ENCODE measurements at places on chromosomes 5 and 9.

- no peak for DNase-seq
Measured at GRCh38 chr5:150540615-150541396, 32.9 kb downstream of the NDST1 start.

DNA sequence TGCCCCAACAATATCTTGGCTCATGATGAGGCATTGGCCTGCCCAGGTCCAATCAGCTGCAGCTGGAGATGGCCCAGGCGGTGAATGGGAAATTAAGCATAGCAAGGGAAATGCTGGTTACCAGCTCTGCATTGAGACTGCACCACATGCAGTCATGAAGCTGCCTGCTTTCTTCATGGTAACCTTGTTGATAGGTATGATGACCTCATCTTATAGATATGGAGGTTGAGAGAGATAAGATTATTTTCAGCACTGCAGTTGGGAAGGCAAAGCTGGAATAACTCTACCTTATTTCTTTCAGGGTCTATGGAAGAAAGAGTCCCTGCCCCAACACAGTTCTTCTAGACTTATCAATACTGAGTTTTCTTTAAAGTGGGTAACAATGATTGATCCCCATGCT, 180.1 kb downstream of the ICE1 start:
- no peak for DNase-seq

DNA sequence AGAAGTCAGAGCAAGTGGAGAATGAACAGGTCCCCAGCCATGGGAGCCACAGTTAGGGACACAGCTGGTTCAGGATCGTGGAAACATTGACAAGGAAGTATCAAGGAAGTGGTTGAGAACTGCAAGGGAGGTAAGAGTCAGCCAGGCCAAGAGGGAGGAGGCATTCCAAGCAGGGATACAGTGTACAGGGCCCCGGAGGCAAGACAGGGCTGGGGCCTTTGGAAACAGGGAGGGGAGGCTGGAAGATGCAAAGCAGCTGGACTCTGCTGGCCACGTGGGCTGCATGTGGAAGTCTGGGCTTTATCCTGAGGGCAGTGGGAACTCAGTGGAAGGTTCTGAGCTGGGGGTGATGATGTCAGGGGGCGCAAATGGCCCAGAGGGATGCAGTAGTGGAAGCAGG, 14.2 kb downstream of the CCDC180 start:
- DNase-seq = no peak

DNA sequence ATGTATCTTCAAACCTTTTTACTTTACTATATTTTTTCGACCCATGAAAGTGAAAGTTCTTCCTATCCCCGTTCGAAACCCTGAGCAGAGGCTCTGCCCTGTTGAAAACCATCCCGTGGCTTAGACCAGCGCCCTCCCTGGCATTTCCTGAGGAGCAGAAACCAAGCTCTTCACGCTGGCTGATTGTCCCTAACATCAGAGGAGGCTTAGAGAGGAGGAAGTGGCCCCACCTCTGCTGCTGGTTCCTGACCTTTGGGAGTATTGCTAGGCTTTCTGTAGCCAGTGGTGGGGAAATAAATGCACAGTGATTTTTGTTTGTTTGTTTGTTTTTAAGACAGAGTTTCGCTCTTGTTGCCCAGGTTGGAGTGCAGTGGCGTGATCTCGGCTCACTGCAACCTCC, 4.2 kb upstream of the PTGES start:
- DNase-seq = peak; percentile 32

- DNase-seq = no peak
Measured at GRCh38 chr9:134204041-134204440, 39.7 kb upstream of the RNU6ATAC start.

GRCh38 chr5:179185256-179185940, 125.2 kb downstream of the ZNF354C start:
- no peak for DNase-seq
